ENCODE measurements at places on chromosomes 5 and 9.

DNA sequence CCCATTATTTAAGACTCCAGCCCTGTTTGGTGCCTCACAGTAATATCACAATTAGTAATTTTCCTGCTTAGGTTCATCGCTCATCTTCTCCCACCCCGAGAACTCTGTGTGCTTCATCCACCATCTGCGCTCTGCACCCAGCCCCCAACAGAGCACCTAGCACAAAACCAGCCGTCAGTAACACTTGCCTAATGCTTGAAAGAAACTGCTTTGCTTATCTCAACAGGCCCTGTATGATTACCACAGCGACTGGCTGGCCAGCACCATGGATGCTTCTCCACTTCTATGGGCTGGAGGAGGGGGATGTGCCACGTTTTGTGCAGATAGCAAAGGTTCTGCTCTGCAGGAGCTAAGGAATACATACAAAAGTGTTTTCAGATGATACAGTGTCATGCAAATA is 166.8 kb downstream of the SPOCK1 start:
- DNase-seq = no peak

GRCh38 chr9:34237836-34238235 is 59.0 kb downstream of the UBAP1 start:
- DNase-seq = no peak

GRCh38 chr5:10949856-10950630 is 189.0 kb upstream of the DAP start:
- no peak for DNase-seq

DNA sequence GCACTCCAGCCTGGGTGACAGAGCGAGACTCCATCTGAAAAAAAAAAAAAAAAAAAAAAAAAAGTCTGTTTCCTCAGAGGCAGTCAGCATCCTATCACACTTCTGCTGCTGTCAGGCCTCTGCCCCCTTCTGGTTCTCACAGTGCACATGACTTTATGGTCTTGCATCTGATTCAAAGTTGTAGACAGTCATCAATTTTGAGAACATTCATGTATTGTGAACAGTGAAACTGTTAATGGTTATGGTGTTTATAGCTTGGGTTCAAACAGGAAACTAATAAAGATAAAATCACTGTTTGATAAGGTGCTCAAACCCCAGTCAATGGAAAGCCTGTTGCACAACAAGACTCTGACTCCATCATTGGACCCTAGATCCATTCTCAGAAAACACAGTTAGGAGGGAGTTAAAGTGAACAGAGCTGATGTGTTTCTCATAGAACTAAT is 61.4 kb downstream of the FOXD1 start:
- DNase-seq = no peak

DNA sequence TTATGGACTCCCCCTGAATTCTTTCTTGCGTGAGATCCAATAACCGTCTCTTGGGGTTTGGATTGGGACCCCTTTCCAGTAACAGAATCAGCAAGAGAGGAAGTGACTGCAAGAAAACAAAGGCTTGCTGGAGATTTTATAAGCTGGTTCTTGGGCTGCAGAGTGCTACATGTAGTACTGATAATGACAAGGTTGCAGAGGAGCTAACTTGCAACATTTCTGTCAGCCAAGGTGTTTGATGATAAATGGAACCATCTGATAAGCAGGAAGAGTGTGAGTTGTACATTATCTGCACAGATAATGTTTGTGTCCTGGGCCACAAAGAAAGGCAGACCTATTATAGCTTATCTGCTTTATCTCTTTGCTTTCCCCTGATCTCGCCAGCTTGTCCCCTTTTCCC is 37.1 kb downstream of the DNAJB5 start:
- no peak for DNase-seq
